Type B pancreatic cell (in vitro differentiated cells): ENCODE measurements at places on chromosomes 7 and 10.

DNA sequence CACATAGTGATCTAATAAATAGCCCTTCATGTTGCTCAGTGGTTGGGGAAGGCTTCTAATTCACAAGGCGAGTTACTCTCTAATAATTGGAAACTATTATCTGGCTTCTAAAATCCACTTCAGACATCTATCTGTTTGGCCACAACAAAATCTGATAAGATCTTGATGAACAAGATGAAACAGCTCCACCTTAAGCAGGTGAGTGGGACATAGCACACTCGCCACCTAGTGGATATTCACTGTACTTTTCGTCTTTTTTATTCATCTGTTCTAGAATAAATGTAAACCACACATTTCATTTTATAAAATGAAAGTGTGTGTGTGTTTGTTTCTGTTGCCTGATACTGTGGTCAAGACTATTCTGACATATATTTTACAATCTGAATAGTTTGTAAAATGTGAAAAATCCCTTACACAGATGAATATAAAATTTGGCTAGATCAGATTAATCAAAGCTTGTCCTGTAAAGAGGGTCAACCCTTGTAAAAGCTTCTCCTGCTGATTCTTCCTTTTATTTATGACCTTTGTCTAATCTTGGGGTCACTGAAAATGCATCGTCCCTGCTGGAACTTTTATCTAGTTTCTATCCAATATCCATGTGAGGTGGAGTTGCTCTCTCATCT, 26.5 kb upstream of the CNTNAP2 start:
- H3K4me1 ChIP-seq: no peaks in the 10 kb centered on the region
- no peaks in the 10 kb centered on the region for H3K36me3 ChIP-seq
- no peaks in the 10 kb centered on the region for H3K27me3 ChIP-seq
- no peak overlapping the region for H3K27ac ChIP-seq
- DNase-seq: no peak

DNA sequence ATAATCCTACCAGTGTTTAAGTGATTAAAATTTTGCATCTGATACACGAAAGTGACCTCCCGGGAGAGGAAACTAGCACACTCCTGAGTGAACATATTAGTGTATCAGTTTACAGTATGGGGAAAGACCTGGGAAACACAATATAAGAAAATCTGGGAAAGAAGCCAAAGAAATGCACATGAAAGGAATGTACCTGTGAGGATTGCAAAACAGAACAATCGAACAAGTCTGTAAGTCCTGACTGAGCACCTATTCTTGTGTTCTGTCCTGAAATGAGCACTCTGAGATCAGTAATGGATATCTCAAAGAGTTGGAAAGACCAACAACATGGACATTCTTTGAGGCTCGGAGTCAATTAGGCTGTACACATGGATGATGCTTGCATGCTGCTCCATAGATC, 554.7 kb downstream of the SORCS3 start:
- H3K27ac ChIP-seq: no peak overlapping the region
- no peaks in the 10 kb centered on the region for H3K27me3 ChIP-seq
- H3K4me3 ChIP-seq: no peak overlapping the region
- no peaks in the 10 kb centered on the region for H3K36me3 ChIP-seq
- no peak for DNase-seq

GRCh38 chr10:22911889-22912762, 15.7 kb upstream of the ARMC3 start:
- DNase-seq: no peak
- H3K27ac ChIP-seq: peak overlapping the region; percentile 4
- peaks cover 3% of the 10 kb centered on the region for H3K27me3 ChIP-seq
- H3K4me1 ChIP-seq: peaks cover 17% of the 10 kb centered on the region

- H3K36me3 ChIP-seq: no peaks in the 10 kb centered on the region
- H3K4me1 ChIP-seq: peaks cover 23% of the 10 kb centered on the region
- H3K27me3 ChIP-seq: peaks cover 4% of the 10 kb centered on the region
- no peak overlapping the region for H3K27ac ChIP-seq
- H3K4me3 ChIP-seq: no peak overlapping the region
These were observed 32.9 kb upstream of the JCAD start for GRCh38 chr10:30092151-30092790.

DNA sequence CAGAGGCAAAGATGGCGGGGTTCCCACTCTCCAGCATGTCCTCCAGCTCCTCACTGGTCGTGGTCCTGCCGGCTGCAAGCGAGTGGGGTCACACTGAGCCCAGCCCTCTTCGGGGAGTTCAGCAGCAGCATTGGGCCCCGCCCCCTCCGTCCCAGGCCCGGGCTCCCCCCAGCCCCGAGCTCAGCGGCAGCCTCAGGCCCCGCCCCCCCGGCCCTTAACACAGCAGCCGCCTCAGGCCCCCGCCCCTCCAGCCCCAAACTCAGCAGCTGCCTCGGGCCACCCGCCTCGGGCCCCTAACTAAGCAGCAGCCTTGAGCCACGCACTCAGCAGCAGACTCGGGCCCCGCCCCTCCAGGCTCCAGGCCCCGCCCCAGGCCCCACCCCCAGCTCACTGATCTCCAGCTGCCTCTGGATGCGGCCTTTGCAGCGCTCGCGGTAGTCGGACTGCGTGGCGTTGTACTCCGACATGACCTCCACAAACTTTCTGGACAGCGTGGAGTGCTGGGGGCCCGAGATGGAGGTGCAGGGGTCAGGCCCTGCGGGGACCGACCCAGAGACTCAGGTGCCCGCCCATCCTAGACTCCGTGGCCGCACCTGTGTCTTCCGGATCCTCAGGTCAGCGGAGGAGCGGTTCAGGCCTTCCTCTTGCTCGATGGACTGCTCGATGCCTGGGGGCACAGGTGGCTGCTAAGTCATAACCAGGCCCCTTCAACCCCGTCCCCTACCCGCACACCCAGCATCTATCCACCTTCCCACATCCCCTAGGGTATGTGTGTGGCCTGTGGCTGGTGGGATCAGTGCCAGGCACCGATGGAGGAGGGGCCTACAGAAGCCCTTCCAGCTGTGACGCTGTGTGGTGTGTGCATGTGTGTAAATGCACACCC, 15.5 kb downstream of the STX1A start:
- H3K27me3 ChIP-seq: no peaks in the 10 kb centered on the region
- H3K4me3 ChIP-seq: no peak overlapping the region
- peaks cover 9% of the 10 kb centered on the region for H3K36me3 ChIP-seq

GRCh38 chr10:31833753-31834152, 94.9 kb downstream of the ARHGAP12 start:
- no peak overlapping the region for H3K4me3 ChIP-seq
- H3K4me1 ChIP-seq: peaks cover 20% of the 10 kb centered on the region
- H3K27me3 ChIP-seq: no peaks in the 10 kb centered on the region
- no peak for DNase-seq
- peaks cover 4% of the 10 kb centered on the region for H3K36me3 ChIP-seq

- H3K27me3 ChIP-seq: peaks cover 22% of the 10 kb centered on the region
- H3K36me3 ChIP-seq: no peaks in the 10 kb centered on the region
- DNase-seq: no peak
- peaks cover 31% of the 10 kb centered on the region for H3K4me1 ChIP-seq
- peak overlapping the region; percentile 44 for H3K27ac ChIP-seq
These were observed 3.9 kb downstream of the MYL10 start for GRCh38 chr7:101625031-101625791.

- no peaks in the 10 kb centered on the region for H3K36me3 ChIP-seq
- no peak overlapping the region for H3K27ac ChIP-seq
- no peak for DNase-seq
- H3K4me1 ChIP-seq: no peaks in the 10 kb centered on the region
- no peak overlapping the region for H3K4me3 ChIP-seq
These were observed 29.1 kb downstream of the GIMAP5 start for GRCh38 chr7:150766334-150766709.

GRCh38 chr7:5625938-5626337, 155.5 kb downstream of the RNF216 start:
- no peaks in the 10 kb centered on the region for H3K27me3 ChIP-seq
- no peak for DNase-seq

DNA sequence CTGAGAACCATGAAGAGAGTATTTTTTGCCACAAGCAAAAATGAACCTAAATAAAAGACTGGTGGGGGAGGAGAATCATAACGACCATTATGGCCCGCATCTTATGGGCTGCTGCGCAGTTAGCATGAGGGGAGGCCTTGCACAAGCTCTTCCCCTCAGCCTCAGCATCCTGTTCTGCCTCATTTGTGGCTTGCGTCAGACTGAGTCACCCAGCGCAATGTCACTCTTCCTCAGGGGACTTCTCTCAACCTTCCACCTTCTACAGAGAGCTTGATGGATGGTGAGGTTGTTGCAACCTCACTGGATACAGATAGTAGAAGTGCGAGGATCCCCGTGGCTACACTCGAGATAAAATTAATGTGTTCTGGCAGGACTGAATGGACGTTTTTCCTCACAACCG, 16.8 kb upstream of the GPR15LG start:
- peaks cover 15% of the 10 kb centered on the region for H3K36me3 ChIP-seq
- H3K27me3 ChIP-seq: peaks cover 17% of the 10 kb centered on the region
- no peak for DNase-seq
- no peak overlapping the region for H3K27ac ChIP-seq
- no peak overlapping the region for H3K4me3 ChIP-seq
- H3K4me1 ChIP-seq: no peaks in the 10 kb centered on the region

GRCh38 chr10:10589540-10590303, 427.9 kb upstream of the CELF2 start:
- H3K4me1 ChIP-seq: peaks cover 16% of the 10 kb centered on the region
- H3K27ac ChIP-seq: no peak overlapping the region
- DNase-seq: no peak
- H3K4me3 ChIP-seq: no peak overlapping the region

DNA sequence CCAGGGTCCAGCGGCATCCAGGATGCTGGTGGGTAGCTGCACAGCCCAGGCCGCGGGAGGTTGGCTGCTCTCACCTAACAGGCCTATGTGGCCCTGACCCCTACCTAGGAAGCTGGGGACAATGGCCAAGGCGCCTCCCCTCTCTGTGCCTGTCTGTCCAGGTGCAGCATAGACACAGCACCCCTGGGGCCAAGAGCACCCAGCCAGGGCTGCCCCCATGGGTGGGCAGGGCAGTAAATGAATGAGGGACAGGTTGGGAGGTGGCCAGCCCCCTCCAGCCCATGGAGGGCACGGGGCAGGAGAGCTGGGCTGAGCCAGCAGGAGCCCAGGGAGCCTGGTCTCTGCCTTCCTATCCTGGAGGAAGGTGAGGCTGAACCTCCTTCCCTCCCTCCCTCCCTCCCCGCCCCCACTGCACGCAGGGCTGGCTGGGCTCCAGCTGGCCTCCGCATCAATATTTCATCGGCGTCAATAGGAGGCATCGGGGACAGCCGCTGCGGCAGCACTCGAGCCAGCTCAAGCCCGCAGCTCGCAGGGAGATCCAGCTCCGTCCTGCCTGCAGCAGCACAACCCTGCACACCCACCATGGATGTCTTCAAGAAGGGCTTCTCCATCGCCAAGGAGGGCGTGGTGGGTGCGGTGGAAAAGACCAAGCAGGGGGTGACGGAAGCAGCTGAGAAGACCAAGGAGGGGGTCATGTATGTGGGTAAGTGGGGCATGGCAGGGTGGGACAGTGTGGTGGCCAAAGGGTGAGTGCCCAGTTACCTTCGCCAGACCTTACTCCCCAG, at the start of gene SNCG:
Gene SNCG (plus strand): TSS at position 484 of the 785 bp plus-strand sequence. CDS start 99 bp downstream, at position 583.
- peaks cover 24% of the 10 kb centered on the region for H3K4me1 ChIP-seq
- peak within 1 kb of the TSS; percentile 74 for H3K27ac ChIP-seq
- H3K27me3 ChIP-seq: no peaks in the 10 kb centered on the region

DNA sequence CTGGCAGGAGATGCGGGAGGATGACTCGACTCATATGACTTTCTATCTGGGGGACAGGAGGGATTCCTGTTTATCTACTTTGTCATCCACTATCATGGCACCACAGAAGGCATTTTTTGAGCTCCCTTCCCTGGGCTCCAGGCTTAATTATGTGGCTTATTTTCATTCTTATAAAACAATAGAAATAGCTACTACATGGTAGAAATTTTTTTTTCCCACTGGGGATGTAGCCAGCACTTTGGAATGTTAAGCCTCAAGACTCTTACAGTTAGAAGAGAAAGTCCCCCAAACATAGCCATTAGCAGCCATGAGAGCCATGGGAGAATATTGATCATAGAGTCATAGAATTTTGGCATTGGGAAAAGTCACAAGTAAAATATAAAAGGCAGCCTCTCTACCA, 14.6 kb upstream of the FAM180A start:
- peaks cover 7% of the 10 kb centered on the region for H3K27me3 ChIP-seq
- DNase-seq: no peak

DNA sequence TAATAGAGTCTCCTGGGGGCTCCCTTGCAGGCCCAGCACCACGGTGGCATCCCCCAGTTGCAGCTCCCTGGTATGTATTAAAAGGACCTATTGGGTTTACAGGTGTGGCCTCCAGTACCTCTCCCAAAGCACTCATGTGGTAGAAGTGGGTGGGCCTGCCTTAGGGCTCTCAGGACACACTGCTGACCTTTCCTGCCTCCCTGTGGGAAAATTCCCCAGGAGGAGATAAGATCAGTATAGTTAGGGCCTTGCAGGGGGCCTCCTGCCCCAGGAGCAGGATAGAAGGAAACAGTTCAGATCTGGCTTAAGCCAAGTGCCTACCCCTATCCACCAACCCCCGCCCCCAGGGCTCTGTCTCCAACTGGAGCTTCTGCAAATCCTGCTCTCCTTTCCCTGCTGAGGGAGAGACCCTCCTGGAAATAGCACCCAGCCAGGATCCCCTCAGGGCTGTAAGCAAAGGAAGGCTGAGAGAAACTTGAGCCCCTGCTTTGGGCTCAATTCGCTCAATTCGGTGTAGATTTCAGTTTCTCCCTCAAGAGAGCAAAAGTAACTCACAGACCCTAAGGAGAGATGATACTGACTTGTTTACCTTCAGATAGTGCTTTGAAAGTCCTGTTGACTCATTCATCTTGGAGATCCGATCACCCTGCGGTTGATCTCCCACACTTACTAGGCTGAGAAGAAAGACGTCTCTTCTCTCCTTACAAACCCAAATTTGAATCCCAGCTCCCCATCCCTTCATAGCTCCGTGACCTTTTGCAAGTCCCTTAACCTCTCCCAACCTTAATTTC, 130.6 kb downstream of the WDR11 start:
- H3K27ac ChIP-seq: peak overlapping the region; percentile 73
- H3K4me3 ChIP-seq: peak overlapping the region; percentile 72
- H3K27me3 ChIP-seq: no peaks in the 10 kb centered on the region
- H3K36me3 ChIP-seq: peaks cover 4% of the 10 kb centered on the region
- no peak for DNase-seq
- peaks cover 55% of the 10 kb centered on the region for H3K4me1 ChIP-seq

GRCh38 chr10:52108236-52108635, 205.8 kb upstream of the DKK1 start:
- H3K36me3 ChIP-seq: no peaks in the 10 kb centered on the region
- peaks cover 5% of the 10 kb centered on the region for H3K4me1 ChIP-seq
- H3K27me3 ChIP-seq: no peaks in the 10 kb centered on the region
- H3K27ac ChIP-seq: no peak overlapping the region

DNA sequence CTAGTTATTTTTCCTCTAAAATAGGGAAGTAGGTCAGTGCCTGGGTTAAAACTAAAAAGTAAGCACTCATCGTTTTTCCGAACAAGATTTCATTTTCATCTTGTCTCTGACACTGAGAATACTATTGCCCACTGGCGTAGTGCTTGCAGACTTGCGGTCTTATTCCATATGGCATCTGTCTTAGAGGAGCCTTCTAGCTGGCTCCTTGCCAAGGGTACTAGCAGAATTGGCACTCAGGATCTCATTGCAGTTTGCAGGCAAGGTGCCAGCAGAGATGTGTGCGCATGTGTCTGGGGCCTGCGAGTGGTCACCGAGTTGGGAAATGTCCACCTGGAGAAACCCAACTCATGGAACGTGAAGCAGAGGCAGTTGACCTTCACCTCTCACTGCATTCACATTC, 143.4 kb downstream of the CELF2 start:
- H3K36me3 ChIP-seq: peaks cover 5% of the 10 kb centered on the region
- peaks cover 83% of the 10 kb centered on the region for H3K27me3 ChIP-seq
- no peak overlapping the region for H3K27ac ChIP-seq
- H3K4me1 ChIP-seq: peaks cover 15% of the 10 kb centered on the region
- DNase-seq: no peak

GRCh38 chr7:149729586-149729982, 43.8 kb downstream of the ZNF467 start:
- H3K27me3 ChIP-seq: no peaks in the 10 kb centered on the region
- H3K36me3 ChIP-seq: peaks cover 10% of the 10 kb centered on the region
- H3K4me3 ChIP-seq: no peak overlapping the region
- DNase-seq: no peak
- peaks cover 12% of the 10 kb centered on the region for H3K4me1 ChIP-seq
- H3K27ac ChIP-seq: no peak overlapping the region
